ENCODE measurements at places on chromosomes 16 and 17.

DNA sequence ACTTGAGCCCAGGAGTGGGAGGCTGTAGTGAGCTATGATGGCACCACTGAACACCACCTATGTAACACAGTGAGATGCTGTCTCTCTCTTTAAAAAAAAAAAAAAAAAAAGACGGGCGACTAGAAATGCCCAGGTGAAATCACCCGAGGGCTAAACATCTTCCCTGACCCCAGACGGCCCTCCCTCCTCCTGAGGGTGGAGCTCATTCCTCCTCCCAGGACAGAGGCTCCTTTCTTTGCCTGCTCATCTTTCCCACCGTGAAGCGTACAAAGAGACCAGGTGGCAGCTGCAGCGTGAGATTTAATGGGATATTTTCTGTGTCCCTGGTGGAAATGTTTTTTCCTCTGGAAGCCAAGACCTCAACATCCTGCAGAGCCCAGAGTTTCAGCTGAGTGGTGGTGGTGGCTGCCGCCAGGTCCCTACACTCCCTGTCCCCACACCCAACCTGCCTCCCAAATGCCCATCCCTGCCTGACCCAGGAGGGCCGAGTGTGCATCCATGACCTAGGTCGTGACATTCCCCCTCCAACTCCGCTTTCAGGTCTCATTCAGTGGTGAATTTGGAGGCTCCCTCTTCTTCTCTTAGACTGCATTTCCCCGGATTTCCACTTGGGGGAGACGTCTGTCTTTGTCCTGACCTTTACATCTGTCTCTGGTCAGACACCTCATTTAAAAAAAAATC is 14.4 kb upstream of the GPRC5B start:
- DNase-seq, result peak; percentile 60

- no peak for DNase-seq
Observed at GRCh38 chr17:41369023-41369422, 590 bp downstream of the KRT33B start.

DNA sequence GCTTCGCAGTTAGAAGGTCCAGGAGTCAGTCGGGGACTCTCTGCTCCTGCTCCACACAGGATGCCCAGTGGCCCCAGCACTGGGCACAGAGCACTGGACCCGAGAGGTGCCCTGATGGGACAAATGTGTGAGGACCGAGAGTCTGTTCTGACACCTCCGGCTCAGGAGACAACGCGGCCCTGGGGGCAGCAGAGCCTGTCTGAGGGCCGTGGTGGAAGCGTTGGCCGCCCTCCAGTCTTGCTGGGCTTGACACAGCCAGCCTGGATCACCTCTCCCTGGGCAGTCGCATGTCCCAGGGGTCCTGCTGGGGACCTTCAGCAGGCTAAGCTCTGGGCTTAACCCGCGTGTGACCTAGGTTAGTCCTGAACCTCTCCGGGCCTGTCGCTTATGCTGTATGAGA is 23.1 kb downstream of the LGALS9 start:
- DNase-seq, result no peak

GRCh38 chr16:85853547-85854545 is 45.1 kb upstream of the IRF8 start:
- no peak for DNase-seq

DNA sequence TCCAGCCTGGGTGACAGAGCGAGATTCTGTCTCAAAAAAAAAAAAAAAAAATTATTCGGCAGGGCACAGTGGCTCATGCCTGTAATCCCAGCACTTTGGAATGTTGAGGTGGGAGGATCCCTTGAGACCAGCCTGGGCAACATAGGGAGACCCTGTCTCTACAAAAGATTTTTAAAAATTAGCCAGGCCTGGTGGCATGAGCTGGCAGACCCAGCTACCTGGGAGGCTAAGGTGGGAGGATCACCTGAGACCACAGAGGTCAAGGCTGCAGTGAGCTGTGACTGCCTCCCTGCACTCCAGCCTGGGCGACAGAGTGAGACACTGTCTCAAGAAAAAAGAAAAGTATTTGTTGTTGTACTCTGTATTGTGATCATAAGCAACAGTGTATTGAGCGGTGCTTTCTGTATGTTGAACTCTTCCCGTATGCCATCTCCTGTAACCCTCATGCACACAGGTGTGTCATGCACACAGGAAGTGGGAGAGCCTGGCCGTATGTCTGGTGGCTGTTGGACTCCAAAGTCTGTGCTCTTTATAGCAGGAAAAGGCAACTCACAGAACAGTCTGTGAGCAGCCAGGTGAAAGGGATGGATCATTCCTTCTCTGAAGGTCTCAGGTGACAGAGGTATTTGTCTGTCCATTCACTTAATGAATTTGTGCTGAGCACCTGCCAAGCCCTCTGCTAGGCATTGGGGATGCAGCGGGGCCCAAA is 17.1 kb downstream of the CDH1 start:
- no peak for DNase-seq

- DNase-seq, result no peak
Observed at GRCh38 chr17:45722161-45722560, 62.0 kb upstream of the CRHR1 start.

DNA sequence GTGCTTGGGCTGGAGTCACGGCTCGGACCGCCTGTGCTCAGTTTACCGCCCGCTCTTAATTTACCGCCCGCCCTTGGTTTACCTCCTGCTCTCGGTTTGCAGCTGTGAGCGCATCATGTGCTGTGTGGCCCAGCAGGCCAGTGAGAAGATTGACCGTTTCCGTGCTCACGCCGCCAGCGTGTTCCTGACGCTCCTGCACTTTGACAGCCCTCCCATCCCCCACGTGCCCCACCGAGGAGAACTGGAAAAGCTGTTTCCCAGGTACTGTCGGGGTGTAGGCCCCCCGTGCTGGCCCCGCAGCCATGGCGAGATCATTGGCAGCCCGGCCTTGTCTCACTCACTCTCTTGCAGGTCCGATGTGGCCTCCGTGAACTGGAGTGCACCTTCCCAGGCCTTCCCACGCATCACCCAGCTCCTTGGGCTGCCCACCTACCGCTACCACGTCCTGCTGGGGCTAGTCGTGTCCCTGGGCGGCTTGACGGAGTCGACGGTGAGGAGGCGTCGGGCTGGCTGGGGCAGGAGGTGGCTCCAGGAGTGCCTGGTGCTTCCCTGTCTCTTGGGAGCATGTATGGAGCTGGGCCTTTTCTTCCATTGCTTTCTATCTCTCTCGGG is 89.3 kb upstream of the ZNF750 start:
- no peak for DNase-seq

DNA sequence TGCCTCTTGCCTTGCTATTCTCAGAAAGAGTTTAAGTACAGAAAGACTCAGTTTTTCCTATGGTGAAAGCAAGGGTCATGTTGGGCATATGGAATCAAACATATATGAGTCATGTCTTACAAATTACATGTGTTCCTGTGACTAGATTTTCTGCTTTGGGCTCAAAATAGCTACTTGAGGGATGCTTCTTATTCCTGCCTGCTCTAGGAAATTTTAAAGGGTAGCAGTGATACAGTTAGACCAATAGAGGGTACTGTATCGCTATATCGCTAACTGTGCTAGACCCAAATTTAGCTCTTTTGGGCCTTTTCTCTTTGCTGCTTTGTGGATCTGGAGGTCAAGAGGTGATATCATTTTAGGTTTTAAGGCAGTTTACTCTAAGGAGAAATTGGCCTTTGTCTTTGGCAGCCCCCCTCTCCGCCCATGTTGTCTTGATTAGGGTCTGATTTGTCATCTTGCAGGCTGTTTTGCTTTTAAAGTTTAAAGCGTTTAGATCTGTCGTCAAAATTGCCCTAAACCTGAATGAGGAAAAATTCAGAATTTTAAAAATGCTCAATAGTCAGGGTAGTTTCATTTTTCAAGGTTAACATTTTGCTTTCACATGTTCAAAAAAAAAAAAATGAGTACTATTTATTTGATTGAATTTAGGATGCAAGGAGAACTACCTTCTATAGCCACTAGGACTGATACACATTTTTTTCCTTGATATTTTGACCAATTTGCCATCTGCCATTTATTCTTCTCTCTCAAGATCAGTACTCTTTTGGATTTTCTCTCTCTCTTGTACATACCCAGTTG is 8.8 kb downstream of the NFATC3 start:
- DNase-seq, result no peak

DNA sequence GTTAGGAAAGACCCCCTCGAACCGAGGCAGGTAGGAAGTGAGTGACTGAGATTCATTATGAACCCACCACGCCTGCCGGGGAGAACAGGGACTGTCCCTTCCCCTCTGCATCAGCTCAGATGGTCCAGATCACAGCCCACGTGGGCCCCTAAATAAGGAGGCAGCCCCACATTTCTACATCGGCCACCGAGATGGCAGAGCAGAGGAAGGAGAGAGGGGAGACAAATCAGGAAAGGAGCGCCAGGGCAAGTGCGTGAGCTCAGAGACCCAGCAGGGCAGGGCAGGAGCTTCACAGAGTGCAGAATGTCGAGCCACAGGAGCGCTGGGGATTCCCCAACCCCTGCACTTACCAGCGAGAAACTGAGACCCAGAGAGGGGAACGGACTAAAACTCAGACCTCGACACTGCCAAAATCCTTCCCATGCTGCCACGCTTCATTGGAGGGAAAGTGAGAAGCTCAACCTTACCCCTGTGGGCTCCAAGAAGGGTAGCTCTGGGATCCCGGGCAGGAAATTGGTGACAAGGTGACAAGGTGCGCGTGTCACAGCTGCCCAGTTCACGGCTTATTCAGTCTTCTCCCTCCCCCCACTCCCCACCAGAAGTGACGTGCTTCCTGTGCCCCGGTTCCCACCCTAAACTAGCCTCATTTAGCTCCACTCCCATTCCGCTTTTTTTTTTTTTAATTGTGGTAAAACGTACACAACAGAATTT is at the start of gene ICAM2:
ICAM2 (minus strand) TSS at position 578 of the 711 bp plus-strand sequence. CDS start 13,942 bp downstream, outside the sequence.
- DNase-seq, result peak; percentile 89

- no peak for DNase-seq
Observed at GRCh38 chr16:51134269-51134812, 16.7 kb downstream of the SALL1 start.

DNA sequence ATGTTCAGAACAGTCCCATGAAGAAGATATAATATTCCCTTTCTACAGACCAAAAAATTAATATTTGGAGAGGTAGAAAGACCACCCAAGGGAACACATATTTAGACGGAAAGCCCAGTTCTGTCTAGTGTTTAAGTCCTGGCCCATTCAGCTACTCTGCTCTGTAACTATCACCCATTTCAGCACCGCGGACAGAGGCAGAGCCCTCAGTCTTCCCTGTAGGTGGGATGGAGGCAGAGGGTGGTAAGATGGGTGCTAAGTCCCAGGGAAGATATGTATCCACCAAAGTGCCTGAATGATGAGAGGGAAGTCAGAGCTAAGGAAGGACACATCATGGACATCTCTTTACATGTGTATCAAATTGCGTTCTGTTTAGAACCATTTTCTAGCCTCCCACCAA is 27.8 kb upstream of the C16orf78 start:
- no peak for DNase-seq

- no peak for DNase-seq
Observed at GRCh38 chr17:10072556-10073425, 125.6 kb downstream of the GAS7 start.

GRCh38 chr17:35981908-35982330 is 622 bp upstream of the CCL16 start:
- peak; percentile 11 for DNase-seq

- no peak for DNase-seq
Observed at GRCh38 chr16:11306997-11307638, 26.0 kb upstream of the PRM1 start.

- no peak for DNase-seq
Observed at GRCh38 chr16:67729636-67730248, 10.6 kb upstream of the GFOD2 start.

DNA sequence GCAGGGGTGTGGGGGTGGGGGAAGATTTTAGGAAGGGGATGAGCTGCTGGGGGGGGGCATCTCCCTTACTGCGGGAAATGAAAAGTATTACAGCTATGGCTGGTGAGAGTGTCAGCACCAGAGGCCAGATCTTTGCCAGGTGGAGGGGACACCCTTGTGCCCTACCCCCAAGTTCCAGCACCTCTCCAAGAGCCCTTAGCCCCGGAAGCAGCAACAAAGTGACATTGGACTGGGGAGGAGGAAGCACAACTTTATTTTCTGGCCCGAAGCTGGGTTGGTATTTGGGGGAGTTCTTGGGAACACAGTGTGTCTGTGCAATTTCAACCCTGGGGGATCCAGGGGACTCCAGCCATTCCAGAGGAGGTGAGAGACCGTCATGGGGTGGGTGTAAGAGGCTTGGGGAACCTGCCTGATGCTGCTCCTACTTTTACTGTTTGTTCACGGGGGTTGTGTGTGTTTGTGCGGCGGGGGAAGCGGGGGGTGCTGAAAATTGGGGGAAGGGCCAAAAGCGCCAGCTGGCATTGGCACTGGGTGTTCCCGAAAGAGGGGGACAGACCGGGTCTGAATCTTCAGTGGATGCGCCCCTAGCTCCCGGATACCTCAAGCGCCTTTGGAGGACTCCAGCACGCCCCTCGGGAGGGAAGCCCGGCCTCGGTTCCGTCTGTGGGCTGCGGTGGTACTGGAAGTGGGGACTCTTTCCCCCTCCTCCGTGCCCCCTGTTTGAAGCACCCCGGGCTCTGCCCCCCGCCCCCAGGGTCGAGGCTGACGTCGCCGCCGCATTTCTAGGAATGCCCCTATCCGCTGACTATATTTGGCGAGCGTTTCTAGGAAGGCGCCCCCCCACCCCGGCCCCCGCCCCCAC is 230.3 kb downstream of the MRTFB start:
- no peak for DNase-seq

DNA sequence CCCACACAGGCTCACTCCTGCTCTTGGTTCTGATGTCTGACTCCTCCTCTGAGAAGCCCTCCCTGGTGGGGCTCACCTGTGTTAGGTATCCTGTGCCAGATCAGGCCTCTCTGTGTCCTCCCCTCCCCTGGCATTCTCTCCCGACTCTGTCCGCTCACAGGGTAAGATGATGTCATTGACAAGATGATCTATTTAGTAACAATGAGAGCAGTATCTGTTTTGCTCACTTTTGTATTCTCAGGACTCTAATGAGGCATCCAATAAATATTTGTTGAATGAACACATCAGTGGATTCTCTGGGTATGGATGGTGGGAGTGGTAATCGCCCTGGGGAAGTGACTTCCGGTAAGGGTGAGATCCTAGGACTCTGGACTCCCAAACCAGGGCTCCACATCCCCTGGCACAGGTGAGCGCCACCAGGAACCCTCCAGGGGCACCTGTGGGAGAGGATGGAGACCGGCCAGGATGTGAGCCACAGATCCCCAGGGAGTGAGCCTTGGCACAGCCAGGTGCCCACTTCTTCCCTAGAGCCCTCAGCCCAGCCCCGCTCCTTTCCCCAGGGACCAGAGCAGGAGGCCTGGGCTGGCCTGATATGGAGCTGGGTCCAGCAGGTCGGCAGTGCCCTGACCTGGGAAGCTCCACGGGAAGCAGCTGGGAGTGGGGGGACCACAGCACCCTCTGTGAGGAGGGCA is 5.4 kb upstream of the HAP1 start:
- DNase-seq, result no peak

DNA sequence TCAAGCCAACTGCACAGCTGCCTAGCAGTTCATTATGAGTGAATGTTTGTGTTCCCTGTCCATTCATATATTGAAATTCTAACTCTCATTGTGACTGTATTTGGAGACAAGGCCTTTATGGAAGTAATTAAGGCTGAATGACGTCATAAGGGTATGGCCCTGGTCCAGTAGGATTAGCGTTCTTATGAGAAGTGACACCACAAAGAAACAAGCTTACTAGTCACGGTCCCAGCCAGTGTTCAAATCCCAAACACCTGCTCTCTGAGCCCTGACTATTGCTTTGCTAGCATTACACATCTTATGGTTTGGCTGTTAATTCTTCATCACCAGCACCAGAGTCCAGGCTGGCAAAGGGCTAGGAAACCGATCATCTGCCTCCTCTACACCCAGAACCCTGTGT is 2.2 kb downstream of the ZNF668 start:
- no peak for DNase-seq
